ENCODE measurements at places on chromosomes 2 and 18.

DNA sequence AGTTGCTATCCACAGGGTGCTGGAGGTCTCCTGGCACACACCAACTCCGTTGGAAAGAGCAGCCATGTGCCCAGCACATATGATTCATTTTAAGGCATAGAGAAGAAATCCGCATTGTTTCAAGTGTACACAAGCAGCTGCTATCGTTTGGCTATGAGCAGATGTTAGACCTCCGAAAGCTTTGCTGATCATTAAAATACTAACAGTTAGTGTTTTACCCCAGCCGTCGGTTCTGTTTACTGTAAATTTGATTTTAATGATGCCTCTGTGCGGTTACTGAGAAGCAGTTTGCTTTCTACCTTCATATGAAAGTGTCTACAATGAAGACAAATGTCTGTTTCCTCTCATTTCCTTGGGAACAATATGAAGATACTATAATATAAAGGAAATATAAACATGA, 154.9 kb downstream of the PTGR3 start:
- DNase-seq = no peak

- no peak for DNase-seq
Measured at GRCh38 chr2:176895158-176895557, 317.4 kb upstream of the HNRNPA3 start.

- no peak for DNase-seq
Measured at GRCh38 chr2:121524685-121525425, 5.8 kb upstream of the RNU4ATAC start.

GRCh38 chr2:12070581-12070980, 324.1 kb downstream of the LPIN1 start:
- no peak for DNase-seq

DNA sequence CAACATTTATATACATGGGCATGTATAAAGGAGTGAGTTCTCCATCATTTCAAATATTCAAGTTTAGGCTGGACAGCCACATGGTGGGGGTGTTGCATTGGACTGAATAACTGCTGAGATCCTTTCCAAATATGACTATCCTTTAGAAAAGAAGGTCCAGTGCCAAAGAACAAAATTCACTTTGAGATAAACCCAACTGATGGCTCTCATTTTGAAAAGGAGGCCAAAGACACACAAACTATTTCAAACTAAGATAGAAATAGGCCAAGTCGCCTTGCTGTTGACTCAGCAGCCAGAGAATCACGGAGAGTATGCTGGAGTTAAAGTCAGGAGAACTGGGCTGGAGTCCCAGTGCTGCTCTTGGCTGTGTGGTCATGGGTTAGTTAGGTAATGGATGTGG, 204.5 kb upstream of the LRATD1 start:
- DNase-seq = no peak

DNA sequence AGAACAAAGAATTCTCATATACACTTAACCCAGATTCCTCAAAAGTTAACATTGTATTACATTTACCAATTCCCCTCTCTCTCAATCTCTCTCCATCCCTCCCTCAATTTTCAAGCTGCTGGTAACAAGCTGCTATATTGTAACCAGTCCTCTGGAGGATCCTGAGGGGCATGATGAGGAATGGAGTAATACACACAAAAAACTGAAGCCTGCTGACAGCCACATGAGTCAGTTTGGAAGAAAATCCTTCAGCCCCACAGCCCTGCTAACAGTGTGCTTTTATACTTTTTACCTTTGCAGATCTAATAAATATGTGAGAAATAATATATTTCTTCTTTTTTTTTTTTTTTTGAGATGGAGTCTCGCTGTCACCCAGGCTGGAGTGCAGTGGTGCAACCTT, 165.7 kb upstream of the RAB12 start:
- DNase-seq = no peak

GRCh38 chr2:8654041-8654440, 27.8 kb upstream of the ID2 start:
- no peak for DNase-seq

DNA sequence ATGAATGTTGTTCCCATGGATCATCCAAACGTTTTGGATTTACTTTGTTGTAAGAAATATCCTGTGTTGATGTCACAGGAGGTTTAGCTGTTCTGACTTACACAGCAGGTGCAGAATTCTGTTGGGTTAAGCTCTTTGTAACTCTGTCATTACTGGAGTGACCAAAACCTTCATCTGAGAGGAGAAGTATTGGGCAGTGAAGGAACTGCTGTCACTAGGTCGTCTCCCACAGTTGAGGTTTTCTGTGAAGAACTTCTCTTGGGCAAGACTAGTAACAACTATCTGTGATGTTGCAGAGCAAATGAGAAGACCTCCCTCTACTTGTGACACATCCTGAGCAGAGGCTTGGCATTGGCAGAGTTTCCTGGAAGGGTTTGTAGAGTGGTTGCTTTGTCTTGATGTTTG, 2.9 kb downstream of the SPTBN1 start:
- DNase-seq = no peak

DNA sequence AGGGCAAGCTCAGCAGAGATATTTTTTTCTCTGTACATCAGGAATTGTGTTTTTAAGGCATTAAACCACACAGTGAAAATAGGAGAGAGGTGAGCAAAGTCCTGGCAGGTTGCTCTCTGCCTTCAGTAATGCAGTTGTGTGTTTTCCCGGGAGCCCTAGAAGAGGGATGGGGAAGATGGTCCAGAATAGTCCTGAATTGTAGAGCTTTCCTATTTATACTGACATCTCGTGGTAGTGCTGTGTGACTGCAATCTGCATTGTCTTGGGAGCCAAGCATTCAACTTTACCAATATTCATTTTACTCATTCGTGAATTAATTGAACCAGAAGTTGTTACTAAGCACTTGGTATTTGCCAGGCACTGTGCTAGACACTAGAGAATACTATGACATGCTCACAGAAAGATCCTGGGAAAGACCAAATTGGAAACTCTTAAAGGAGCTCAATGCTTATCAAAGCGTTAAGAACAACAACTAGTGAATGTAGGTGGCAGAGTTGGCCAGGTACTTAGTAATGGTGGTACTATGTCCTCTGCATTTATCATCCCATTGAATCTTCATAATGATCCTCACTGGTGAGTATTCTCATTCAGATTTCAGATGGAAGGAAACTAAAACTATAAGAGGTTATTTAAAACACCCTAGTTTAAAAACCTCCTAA, 214.6 kb downstream of the TRIB2 start:
- no peak for DNase-seq

DNA sequence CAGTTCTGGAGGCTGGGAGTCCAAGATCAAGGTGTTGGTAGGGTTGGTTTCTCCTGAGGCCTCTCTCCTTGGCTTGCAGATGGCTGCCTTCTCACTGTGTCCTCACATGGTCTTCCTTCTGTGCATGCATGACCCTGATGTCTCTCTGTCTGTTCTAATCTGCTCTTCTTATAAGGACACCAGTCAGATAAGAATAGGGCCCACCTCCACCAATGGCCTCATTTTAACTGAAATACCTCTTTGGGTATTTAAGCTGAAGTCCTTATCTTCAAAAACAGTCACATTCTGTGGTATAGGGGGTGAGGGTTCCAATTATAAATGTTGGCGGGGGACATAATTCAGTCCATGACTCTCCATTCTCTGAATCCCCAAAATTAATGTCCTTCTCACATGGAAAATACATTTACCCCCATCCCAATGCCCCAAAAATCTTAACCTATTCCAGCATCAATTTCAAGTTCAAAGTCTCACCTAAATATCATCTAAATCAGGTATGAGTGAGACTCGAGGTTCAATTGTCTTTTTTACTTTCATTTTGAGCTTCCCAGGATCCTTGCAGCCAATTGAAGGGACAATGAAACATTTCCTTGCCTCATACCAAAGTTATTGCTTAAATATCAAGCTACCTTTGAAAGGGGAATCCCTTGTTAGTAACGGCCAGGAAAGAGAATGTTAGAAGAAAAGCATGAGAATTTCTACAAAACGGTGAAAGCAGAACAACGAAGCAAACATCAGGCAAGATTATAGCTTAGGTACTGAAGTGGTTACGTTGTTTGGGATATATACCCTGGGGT, 20.6 kb upstream of the CNOT11 start:
- DNase-seq = no peak

DNA sequence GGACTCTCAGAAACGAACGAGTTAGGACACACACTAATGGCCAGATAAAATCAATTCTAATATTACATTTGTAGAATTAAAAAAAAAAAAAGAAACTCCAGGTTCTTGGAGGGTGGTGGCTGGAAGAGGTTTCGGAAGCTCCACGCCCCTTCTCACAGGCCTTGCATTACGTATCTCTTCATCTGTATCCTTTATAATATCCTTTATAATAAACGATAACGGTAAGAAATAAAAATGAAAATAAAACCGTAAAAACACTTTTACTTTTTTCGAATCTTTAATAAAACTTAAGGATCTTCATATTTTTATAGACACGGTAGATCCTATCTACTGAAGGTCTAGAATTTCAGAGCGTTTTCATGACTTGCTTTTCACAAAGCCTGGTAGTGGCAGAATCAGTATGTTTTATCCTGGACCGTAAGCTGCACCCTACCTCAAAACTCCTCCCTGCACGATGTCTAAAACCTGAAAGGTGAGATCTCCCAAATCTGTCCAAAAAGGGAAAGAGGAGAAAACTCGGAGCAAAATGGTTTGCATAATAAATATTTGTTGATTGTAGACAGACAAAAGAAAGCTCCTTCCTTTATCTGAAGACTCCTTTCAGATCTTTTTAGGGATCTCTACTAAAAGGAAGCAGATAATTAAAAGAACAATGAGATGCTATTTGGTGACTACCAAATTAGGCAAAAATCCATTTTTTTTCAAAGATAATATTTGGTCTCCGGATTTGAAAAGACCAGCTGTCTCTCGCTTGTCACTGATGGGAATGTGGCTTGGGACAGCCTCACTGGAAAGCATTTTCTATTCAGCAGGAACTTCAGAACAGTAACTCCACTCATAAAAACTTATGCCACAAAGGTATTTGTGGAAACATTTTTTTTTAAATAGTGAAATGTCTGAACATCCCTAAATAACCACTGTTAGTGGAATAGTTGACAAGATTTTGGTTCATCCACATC, 2.0 kb upstream of the CXCR4 start:
- DNase-seq = no peak

- DNase-seq = no peak
Measured at GRCh38 chr18:73646196-73646595, 501.4 kb downstream of the FBXO15 start.

DNA sequence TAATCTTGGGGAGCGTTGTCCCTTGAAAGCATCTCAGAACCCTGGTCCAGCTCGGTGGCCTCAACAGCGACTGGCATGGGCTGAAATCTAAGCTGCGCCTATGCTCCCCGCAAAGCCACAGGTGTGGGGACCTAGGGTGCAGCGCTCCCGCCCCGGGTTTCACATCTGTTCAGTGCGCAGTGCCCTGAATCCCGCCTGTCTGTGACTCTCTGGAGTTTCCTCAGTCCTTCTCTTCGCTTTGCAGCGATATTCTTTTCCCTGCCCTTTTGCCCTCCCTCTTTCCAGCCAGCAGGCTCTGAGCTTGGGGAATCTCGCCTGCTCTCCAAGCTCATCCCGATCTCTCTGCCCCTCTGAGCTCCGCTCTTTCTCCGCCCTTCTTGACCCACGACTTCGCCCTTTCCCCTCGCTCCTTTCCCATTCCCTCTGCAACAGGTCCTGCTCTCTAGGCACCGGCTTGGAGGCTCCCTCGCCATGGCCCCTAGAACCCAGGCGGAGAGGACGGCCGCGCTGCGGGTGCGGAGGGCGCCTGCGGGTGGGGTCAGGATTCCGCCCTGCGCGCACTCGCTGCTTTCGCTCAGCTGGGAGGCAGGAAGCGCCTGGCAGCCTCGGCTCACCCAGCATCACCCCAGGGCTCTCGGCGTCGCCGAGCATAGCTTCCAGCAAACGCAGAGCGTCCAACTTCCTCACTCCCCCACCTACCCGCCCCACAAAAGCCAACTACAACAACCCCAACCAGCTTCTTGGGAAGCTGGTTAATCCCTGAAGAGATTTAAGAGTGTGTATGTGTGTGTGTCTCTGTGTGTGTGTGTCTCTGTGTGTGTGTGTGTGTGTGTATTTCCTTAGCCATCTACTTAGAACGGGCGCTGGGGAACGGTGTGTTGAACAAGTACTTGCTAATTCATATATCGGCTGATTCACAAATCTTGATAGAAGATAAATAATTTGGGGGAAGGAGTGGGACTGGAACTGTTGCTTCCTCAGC, 1.1 kb downstream of the GRP start:
- DNase-seq = no peak

- DNase-seq = no peak
Measured at GRCh38 chr2:146677280-146677679, 1167.5 kb upstream of the ACVR2A start.

DNA sequence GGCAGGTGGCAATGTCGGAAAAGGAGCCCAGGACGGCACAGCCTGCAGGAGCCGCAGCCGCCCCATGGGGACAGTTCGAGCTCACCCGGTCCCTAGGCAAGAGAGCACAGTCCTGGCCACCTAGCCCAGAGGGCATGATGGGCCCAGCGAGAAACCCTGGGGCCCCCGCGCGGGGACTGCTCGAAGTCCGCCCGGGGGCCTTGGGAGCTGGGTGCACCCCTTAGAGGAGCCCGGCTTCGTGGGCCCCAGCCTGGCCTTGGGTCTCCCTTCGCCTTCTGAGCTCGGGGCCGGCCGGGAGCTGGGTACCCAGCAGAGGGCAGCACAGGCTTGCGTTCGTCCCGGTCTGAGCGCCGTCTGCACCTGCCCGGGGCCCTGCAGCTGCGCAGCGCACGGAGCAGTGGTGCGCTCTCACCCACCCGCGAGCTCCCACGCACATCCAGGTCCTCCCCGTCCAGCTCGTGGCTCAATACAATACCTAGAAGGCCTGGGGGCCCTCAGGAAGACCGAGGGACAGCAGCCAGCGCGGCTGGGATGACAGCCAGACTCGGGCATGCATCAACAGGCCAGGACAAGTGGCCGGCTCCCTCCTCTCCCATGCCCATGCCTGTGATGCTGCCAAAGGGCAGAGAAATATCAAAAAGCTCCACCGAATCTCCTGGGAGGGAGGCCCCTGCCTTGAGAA, 96.2 kb upstream of the ZNF532 start:
- DNase-seq = no peak

DNA sequence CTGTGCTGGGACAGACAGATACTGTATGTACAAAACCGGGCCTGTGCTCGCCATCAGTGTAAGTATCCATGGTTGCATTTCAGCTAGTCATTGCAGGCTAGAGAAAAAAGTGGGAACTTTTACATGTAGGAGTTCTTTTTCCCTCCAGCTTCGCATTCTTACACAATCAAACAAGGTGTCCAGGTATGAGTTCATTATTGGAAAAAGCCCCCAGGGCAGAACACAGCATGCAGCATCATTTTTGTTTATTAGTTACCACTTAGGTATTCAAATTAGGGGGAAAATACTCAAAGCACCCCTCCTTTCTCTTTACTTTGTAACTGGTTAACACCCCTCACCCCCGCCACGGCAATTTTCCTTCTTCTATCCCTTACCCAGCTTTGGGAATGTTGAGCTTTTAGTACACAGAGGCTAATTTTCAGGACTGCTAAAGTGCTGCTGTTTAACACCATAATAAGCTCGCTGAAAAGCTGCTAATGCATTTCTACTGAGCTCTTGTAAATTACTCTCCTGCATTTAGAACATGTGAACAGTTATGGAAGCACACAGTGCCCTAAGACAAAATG, 13.6 kb downstream of the UPP2 start:
- DNase-seq = no peak

GRCh38 chr2:109575373-109575772, 38.4 kb downstream of the SEPTIN10 start:
- DNase-seq = no peak
